ENCODE measurements at places on chromosomes 6 and 20.
A peak's percentile ranks its signal among the peaks of the same experiment; 100 is the strongest.

GRCh38 chr6:121816906-121817540, 381.6 kb downstream of the GJA1 start:
- DNase-seq, result no peak

- DNase-seq, result no peak
Observed at GRCh38 chr6:168746643-168747042, 305.7 kb downstream of the SMOC2 start.

DNA sequence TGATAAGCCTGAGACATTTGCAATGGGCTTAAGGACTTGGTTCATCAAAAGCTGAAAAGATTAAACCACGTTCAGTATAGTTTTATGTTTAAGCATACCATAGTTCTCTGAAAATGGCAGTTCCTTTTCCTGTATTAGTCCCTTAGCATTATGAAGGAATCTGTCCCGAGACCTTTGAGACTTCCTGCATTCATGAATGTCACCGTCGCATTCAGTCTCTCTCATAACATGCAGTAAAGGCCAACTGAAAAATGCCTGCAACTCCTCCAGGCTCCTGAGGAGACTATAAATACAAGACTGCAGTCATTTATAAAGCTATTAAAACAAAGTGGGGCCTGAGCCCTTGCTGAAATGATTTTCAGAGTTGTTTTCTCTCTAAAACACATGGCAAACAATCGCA, 129.1 kb downstream of the SYCP2 start:
- no peak for DNase-seq

DNA sequence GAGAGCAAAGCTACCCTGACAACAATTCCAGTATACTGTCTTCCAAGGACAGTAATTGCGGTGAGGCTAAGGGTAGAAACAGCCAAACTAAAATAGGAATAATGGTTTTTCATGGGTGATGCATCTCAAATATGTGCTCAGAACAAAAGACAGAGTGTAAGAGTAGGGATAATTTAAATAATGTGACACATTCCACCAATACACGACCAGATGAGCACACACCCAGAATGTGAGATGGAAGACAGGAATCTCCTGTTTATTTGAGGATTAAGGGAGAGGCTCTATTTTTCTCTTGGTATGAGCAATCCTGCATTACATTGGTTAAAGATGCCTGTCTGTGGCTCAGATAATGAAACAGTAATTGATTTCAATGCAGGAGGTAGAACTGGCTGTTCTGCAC, 292.9 kb upstream of the ZFP64 start:
- DNase-seq, result no peak

GRCh38 chr20:19110881-19111460, 101.5 kb upstream of the SLC24A3 start:
- no peak for DNase-seq

DNA sequence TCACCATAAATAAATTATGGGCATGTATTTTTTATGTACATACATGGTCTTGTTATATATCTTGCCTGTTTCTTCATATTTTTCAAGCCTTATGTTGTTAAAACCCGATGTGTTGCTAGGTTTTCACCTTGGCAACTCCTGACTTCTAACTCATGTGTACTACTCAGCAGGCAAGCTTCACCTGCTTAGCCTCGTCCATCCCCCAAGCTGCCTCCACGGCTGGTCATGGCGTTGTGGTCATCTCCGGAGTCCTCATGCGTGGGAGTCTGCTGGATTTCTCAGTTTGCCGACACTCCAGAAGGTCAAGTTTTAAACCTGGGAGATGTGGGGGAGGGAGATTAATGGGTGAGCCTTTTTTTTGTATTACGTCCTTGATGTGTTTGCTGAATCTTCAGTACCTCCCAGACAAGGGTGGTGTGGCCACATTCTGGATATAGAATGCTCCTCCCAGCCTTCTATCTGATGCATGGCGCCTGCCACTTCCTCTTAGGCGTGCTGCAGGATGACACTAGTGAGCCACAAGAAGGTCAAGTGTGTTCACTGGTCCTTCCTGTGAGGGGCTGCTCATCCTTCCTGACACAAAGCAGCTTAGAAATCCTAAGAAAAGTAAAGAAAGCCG, 26.6 kb upstream of the EDN3 start:
- no peak for DNase-seq

GRCh38 chr20:23666189-23666588, 22.6 kb downstream of the CST4 start:
- DNase-seq, result no peak

DNA sequence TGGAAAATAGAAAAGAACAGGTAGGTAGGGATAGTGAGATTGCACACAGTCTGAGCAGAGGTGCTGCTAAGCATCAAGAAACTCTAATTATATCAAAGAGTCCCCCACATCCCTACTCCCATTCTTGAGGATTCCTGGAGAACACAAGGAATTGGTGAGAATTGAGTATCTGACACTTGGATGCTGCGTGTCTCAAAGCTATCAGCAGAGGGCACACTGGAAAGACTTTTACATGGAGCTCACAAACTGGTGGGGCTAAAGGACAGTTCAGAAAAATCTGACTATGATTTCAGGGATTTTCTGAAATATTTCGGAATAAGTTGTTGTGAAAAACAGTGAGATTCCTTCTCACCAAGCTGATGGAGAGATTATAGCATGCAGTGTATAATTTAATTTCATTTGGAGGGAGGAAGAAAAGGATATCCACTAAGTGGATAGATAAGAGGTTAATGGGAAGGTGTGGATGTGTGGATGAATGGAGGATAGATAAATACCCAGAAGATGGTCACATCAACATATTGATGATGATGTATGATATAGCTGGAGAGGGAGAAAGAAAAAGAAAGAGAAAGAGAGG, 215.4 kb upstream of the DEFB112 start:
- DNase-seq, result no peak

- no peak for DNase-seq
Observed at GRCh38 chr6:3309391-3310050, 50.8 kb downstream of the PSMG4 start.

DNA sequence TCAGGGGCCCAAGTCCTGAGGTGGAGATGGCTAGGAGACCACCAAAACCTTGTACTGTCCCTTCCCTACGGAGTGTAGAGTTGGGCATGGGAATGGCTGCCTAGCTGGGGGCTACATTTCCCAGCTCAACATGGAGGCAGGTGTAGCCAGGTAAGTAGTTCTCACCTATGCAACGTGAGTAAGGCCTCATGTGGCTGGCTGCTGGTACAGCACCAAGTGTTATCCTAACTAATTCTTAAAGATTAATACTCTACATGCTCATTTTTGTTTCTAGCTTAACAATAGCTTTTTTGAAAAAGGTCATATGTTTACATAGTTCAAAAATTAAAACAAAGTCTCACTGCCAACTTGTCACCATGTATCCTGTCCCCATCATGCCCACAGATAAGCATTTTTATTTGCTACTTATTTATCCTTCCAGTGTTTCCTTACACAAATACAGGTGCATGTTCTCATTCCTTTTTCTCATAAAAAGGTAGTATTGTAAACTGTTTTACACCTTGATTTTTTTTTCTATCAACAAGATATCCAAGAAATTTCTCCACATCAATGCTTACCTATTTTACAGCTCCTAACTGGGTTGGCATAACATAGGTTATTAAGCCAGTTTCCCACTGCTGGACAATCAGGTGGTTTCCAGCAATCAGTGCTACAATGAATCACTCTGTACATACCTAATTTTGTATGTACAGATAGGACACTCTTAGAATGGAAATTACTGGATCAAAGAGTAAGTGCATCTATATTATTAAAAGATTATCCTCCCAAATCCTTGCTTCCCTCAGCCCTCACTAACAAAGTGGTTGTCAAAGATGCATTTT, 25.5 kb downstream of the ABHD12 start:
- no peak for DNase-seq

- DNase-seq, result peak; percentile 27
Observed at GRCh38 chr6:88989215-88989614, 25.8 kb upstream of the RNGTT start.

GRCh38 chr6:119065955-119066354, 12.5 kb downstream of the FAM184A start:
- DNase-seq, result no peak

DNA sequence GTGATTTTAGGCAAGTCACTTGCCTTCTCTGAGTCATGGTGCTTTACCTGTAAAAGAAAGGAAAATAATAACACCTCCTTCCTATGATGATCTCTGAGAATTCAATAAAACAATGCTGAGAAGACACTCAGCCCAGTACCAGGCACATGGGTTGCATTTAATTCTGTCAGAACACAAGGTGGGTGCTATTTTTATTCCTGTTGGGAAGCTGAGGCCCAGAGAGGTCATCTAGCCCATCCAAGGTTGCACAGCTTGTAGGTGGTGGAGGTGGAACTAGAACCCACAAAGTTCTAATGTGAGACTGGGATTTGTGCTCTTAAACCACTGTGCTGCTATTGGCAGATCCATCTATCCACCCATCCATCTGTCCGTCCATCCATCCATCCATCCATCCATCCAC, 39.6 kb upstream of the PTGIS start:
- no peak for DNase-seq

DNA sequence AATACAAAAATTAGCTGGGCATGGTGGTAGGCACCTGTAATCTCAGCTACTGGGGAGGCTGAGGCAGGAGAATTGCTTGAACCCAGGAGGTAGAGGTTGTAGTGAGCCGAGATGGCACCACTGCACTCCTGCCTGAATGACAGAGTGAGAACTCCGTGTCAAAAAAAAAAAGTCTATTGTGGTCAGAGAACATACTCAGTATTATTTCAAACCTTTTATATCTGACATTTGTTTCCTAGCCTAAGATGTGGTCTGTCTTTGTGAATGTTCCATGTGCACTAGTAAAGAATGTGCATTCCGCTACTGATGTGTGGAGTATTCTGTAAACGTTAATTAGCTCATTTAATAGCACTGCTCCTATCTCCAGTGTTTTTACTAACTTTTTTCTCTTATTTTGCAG, 11.7 kb downstream of the RAB22A start:
- no peak for DNase-seq

GRCh38 chr6:137102851-137103492, 58.2 kb upstream of the IL20RA start:
- DNase-seq, result no peak

All from HFF-Myc (cell line).